ENCODE measurements at places on chromosomes 7 and 10.

- DNase-seq, result no peak
These were observed 48.5 kb upstream of the ARL4A start for GRCh38 chr7:12638851-12639456.

DNA sequence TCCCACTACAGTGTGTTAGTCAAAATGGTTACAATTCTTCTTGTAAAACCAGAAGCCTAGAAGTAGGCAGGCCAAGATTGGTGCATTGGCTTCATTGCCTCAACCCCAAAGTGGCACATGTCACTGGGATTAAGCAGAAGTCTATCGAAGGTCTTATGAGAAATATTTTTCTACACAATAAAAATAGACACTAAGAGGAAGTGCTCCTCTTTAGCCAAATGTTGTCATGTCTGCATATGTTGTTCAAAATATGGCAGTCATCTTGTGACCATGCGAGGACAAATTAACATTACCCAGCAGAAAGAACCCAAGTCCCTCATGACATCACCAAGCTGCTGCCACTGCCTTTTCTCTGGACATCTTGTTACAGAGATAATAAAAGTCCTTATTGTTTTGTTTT, 6.3 kb upstream of the NSMCE4A start:
- no peak for DNase-seq

DNA sequence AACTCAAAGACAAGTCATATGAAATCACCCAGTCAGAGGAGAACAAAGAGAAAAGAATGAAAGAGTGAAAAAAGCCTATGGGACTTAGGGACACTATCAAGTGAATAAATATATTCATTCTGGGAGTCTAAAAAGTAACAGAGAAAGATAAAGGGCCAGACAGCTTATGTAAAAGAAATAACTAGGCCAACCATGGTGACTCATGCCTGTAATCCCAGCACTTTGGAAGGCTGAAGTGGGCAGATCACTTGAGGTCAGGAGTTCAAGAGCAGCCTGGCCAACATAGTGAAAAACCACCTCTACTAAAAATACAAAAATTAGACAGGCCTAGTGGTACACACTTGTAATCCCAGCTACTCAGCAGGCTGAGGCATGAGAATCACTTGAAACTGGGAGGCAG, 154.7 kb upstream of the TMEM106B start:
- DNase-seq, result no peak

GRCh38 chr7:101163279-101164070, 1.9 kb downstream of the VGF start:
- no peak for DNase-seq

DNA sequence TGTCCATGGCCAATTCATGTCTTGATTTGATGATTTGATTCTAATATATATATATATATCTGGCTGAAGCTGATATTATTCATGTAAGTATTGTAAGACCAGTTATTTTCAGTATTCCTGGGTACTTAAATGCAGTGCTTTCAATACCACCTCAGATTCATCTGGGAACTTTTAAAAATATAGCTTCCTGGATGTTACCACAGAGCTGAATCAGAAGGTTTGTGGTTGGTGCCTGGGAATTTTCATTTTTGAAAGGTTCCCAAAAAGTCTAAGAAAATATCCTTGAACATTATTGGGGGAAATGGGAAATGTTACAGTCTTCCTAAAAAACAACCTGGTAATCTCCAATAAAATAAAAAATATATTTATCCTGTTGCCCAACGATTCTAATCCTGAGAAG, 10.7 kb upstream of the PPP3CB start:
- DNase-seq, result no peak

DNA sequence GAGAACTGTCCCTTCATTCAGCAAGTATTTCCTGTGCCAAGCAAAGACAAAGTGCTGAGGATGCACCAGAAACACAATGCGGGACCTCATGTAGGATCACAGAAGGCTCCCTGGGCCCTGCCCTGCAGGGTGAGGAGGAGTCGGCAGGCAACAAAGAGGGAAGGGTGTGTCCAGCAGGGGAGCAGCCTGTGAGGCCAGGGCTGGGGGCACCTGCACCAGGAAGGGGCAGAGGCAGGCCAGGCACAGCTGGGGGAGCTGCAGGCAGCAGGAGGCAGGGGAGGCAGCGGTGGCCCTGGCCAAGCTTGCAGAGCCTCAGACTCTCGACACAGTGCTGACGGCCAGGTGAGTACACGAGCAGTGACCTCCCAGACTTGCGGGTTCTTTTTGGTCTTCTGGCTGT, 123.3 kb downstream of the SLIT1 start:
- no peak for DNase-seq

DNA sequence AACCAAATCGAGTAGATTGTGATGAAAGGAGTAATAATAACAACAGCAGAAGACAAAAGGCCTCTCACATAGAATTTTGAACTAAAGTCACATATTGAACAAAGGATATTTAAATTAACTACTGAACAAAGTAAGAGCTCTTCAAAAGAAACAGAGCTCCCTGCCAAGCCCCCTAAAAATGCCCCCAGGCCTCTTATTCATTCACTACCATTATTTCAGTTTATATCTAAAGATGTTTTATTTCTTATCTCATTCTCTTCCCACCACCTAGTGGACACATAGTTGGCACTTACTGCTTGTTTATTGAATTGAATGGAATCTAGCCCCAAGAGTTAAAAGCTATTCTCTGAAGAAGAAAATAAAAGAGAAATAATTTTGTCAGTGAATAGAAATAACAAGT, 37.4 kb downstream of the VCL start:
- no peak for DNase-seq

DNA sequence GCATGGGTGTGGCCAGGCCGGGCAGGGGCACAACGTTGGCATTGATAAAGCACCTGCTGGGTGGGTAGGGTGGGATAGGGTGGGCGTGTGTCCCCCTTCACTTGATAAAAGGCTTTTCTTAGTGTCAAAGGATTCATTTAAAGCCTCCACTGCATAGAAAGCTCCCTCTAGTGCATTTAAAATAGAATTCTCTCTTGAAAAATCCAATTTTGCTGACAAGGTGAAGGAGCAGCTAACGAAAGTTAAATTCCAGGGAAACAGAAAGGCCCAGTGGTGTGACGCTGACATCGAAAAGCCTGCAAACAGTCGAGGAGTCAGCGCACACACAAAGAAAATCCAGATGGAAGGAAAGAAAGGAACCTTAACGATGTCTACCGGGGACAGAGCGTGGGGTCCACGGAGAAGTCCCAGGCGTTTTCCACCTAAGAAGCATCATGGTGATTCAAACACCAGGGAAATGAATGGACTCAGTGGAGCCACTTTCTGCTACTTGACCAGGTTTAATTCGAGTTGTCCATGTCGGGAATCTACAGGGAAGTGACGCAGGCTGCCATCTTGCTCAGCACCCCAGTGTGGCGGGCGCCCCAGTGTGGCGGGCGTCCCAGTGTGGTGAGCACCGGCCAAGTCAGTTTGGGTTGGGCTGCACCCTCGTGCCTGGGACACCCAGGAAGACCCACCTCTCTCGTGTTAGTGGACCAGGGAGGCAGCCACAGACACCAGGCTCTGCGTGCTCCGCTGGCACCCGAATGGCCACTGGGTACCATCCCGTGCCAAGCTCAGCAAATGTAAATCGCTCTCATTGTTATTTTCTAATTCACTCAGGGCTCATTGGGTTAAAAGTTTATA, 217.8 kb downstream of the DNAJB6 start:
- no peak for DNase-seq

GRCh38 chr7:28112012-28112411, 68.6 kb downstream of the JAZF1 start:
- DNase-seq, result peak; percentile 62

DNA sequence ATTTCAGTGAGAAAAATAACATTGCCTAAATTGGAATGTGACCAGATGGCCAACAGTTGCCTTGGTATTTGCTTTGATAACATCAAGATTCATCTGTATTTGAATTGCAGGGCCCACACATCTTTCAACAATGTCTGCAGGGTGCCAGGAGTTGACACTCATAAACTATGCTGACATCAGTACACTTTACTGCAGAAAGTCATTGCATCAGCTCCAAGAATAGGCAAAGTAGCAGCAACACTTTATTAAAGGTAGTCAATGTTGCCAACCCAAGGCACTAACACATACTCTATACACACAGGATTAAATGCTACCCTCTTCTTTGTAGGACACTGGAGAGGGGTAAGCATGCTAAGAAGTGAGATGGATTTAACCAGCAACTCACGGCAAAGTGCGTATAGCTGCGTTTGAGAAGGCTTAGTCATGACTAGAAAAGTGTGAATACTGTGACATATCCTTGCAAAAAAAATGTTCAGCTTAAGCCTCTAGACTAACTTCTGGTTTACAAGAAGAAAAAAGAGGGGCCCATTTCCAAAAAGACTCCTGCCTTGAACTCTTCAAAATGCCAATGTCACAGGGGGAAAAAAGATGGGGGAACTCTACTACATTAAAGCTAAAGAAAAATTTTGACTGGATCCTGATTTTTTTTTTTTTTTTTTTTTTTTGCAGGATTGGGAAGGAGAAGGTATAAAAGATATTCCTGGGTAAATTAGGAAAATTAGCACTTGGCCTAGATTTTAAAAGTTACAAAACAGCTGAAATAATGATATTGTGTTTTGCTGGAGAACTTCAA, 2.2 kb downstream of the BBIP1 start:
- no peak for DNase-seq

DNA sequence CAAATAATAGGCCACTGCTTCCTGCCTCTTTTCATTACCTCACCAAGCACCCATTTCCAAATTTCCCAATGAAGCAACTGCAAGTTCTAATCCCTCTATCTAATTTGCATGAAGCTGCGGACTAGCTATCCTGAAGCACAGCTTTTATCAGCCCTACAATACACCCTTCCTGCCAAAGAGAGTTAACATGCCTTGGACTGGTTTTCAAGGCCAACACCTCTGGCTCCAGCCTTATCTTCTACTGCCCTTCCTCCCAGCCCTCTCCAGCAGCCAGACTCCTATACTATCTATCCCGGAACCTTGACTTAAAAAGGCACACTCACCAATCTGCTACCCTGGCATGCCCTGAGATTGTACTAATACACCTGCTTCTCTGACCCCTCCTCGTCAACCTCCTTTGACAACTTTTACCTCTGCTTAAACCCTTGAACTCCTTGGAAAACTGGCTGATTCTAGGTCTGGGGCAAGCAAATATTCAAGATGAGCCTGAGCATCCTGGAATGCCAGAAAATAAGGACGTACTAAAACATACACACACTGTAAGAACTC, 73.4 kb downstream of the SGMS1 start:
- DNase-seq, result no peak

- DNase-seq, result peak; percentile 66
These were observed 26.3 kb downstream of the DNMBP start for GRCh38 chr10:99983280-99983988.

GRCh38 chr10:43299579-43299978, 32.7 kb upstream of the RASGEF1A start:
- DNase-seq, result no peak

DNA sequence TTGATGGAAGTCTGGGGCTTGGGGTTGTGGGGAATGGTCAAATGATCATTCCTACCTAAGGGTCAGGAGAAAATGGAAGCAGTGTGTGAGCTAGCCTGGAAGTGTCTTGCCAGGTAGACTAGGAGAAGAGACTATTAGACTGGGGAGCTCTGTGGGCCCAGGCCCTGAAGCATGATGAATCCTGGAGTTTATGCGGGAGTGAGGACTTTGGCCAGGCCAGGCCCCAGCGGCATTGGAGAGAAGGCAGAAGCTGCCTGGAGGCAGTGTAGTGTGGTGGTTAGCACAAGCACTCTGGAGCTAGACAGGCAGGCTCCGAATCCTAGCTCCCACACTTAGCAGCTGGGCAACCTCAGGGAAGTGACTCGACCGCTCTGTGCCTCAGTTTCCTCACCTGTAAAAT, 29.3 kb downstream of the ZMIZ1 start:
- DNase-seq, result no peak

DNA sequence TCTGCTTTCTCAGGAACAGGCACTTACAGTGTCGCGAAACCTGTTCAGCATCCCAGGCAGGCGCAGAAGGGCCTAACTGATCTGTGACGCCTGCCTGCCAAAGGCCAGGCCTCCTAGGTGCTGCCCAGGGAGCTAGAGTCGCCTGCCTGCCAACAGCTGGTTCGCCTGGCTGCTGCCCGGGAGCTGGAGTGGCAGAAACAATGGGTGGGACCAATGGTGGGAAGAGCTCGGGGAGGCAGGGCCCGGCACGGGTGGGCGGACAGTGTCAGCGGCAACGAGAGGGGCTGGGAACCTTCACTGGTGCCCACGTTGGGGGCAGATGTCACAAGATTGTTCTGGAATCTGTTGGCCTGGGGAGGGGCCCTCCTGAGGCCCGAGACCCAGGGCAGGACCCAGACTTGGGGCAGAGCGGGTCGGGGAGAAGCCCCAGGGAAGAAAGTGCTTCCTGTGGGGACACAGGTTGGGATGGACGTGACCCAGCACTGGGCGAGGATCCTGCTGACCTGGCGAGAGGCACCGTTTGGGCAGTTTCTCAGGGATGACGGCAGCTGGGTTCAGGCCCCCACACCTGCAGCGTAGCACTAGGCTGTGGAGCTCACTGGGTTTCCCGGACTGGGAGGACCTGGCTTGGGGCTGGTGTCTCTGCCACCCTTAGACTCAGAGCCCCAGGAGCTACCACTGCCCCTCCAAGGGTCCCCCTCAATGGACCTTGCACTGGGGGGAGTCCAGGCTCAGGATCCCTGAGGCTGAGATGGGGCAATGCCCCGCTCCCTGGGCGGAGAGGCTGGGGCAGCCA, 181.8 kb downstream of the ELFN1 start:
- DNase-seq, result peak; percentile 71

DNA sequence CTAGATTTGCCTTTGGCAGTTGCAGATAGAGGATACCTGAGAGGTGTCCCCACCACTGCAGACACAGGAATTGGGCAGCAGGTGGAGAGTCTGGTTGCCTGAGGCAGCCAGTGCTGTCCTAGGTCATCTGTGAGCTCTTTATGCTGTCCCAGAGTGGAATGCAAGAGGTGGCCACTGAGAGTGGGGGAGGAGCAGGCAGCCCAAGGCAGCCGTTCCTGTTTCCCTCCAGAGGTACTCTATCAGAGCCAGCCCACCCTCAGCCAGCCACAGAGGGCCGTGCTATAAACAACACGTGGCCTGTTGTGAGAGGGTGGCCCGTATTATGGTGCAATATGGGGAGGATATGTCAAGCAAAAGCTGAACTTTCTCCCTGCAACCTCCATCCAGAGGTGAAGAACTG, 8.5 kb downstream of the LRRC18 start:
- DNase-seq, result no peak

DNA sequence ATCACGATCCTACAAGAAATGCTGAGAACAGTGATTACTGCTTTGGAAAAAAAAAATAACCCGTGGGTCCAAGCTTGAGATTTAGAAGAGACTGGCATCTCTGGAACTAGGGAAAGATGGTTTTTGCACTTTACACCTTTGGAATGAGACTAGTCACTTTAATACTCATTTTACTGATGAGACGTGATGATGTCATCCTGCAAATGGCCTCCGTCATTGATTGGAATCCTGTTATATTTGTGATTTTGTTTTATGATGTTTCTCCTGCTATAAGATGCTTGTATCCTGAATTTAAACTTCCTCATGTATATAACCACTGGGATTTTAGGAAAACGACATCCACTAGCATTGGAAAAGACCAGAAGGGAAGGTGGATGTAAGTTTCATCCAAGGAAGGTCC, 361.3 kb upstream of the AOAH start:
- no peak for DNase-seq

DNA sequence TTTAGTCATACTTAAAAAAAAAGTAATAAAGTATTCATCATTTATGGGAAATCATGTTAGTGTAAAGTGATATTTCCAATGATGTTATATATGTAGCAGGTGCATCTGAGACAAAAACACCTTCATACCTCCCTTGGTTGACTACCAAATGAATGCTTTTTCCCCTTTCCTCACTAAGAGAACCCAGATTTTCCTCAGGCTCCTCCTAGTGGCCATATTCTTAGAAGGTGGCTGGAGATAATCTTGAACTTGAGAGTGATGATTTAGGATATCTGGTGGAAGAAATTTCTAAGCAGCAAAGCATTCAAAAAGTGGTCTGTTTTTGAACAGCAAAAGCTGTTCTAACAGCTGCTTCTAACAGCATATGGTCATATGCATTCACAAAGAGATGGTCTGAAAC, 16.8 kb upstream of the DNAH11 start:
- no peak for DNase-seq
